NCI-H1694 (cell line): ENCODE measurements at places on chromosomes 3 and 15.

- DNase-seq = no peak
Measured at GRCh38 chr3:43862470-43862869, 171.7 kb downstream of the ABHD5 start.

- no peak for DNase-seq
Measured at GRCh38 chr15:28026221-28026620, 72.9 kb downstream of the OCA2 start.

GRCh38 chr15:85463276-85463892, 83.0 kb downstream of the AKAP13 start:
- no peak for DNase-seq

DNA sequence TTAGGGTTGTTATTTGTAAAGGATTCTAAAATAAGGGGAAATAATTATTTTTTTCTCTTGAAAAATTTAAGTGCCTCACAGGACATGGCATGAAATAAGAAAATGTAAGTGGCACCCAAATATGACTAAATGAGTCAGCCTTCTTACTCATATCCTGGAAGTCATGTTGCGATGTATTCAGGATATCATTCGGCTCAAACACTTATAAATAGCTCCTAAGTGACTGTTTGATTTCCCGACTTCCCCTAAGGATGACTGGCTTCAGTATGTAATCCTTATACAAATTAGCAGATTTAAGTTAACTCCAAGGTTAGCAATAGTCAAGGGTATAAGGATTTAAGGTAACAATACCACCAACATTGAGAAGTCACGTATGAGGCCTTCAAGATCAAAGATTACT, 57.3 kb upstream of the OSTN start:
- DNase-seq = no peak

GRCh38 chr3:26346497-26346896, 276.1 kb upstream of the LRRC3B start:
- DNase-seq = no peak
